Mesothelial cell of epicardium (in vitro differentiated cells): ENCODE measurements at places on chromosomes 7 and 10.

- no peak for DNase-seq
Measured at GRCh38 chr10:98262571-98262970, 5.4 kb downstream of the LOXL4 start.

DNA sequence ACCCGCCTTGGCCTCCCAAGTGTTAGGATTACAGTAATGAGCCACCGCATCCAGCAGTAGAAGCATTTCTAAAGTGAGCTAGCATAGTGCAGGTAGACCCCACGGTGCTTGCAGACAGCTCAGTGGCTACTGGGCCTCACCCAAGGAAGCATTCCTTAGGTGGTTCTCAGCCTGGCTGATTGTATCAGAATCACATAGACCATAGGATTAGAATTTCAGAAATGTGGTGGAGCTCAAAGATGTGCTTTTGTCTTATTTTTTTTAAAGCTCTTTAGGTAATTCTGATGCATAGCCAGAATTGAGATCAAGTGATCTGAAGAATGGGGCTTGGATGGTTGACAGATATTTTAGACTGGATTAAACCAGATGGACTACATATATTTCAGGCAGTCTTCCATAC is 10.9 kb downstream of the ANLN start:
- DNase-seq, result no peak

DNA sequence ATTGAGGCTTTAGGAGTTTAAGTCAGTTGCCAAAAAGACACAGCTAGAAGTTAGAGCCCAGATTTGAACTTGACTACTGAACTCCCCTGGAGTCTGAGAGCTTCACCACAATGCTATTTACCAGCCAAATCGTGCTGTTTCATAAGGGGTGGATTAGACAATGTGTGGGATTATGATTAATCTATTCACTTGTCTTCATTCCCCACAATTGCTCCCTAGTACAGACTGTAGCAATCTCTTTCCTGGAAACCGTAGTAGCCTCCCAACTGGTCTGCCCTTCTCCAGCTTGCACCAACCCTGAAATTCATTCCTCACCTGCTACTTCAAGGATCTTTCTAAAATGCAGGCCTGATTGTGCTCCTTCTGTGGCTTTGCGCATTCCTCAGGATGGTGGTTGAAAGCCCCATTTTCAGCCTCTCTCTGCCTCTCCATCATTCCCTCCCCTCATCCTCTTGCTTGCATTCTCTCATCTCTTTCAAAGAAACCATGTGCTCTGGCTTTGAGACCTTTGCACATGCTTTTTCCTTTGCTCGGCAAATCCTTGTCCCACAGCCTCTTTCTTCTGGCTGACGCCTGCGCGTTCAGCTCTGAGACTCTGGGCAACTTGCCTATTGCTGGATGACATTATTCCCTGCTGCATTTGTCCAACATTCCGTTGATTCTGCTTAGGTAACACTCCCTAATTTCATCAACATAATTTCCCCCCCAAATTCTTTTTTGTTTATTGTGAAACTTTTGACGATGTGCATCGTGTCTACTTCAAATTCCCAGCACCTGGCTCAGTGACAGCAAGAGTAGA is 145.1 kb downstream of the ADRA2A start:
- DNase-seq, result no peak

DNA sequence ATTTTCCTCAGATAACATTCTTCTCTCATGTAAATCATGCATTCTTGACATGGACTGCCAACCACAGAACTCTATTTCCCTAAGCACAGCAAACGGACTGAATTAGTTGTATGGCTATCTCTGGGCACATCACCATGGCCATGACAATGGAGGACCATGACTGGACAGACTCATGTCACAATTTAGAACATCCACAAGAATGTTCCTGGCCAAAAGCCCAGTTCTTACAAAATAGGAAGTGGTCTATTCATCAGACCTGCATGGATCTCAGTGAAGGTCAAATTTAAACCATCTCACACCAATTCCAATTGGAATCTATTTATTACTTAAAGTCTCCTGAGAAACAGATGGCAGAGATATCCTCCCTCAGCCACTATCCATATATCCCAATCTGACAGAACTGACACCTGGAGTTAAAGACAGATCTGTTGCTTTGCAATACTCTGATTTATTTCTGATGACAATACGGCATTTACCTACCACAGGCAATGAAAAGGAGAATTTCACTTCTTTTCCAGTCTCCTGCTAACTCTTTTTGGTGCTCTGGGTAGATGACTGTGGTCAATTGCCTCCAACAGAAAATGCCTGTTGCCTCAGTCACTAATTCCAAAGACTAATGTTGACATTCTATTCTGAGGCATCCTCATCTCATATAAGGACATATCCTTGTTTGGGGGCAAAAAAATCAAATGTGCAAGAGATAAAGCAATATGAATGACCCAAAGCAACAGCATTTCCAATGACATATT is 254.8 kb downstream of the HTR7 start:
- no peak for DNase-seq

- DNase-seq, result no peak
Measured at GRCh38 chr10:35447693-35448407, 111.5 kb downstream of the CCNY start.

GRCh38 chr10:7544203-7544602 is 122.6 kb downstream of the ITIH5 start:
- no peak for DNase-seq

- no peak for DNase-seq
Measured at GRCh38 chr10:7523656-7524055, 112.8 kb upstream of the SFMBT2 start.

- no peak for DNase-seq
Measured at GRCh38 chr10:34962866-34963265, 127.3 kb downstream of the CUL2 start.

GRCh38 chr10:12729885-12730284 is 271.6 kb downstream of the CCDC3 start:
- DNase-seq, result no peak

DNA sequence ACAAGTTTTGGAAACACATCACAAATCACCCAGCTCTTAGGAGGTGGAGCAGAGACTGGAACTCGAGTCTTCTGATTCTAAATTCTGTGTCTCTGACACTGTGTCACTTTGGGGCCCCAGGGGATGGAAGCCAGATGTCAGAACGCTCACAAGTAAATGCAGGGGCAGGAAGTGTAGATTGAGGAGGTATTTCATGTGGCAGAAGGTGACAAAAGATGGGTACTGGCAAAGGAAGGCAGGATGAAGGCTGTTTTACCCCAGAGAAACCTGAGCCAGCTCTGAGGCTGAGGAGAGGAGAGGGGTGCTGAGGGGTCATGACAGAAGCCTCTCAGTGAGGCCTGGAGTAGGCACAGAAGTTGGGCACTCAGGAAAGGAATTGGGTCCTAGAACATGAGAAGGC is 6.0 kb upstream of the PURB start:
- no peak for DNase-seq

DNA sequence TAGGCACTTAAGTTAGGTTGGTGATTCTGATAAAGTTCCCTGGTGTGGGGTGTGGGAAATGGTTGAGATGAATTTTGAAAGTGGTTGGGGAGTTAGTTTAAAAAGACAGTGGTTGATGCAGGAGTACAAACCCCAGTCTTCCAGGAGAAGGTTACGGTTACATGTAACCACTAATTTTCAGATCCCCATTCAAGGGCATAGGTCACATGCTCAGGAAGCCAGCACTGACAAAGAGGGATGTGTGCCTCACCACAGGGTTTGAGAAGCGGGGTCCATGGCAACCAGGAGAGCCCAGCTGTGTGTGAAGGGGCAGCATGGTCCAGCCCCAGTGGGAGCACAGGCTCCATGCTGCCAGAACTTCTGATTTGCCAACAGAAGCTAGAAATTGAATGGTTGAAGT is 144.2 kb downstream of the MDFIC start:
- no peak for DNase-seq

GRCh38 chr10:108060246-108060645 is 895.7 kb upstream of the SORCS1 start:
- no peak for DNase-seq

DNA sequence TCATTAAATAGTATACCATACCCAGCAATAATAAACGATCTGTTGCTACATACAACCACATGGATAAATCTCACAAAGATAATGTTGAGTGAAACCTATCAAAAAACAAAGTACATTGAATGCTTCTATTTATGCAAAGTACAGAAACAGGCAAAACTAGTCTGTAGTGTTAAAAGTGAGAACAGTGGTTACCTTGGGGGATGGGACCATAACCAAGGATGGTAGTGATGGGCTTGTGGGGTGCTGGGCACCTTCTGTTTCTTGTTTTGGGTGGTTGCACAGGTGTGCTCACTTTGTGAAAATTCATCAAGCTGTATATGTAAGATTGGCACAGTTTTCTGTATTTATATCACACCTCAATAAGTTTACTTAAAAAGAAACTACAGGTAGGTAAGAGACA is 105.7 kb downstream of the ATE1 start:
- no peak for DNase-seq

GRCh38 chr7:77699056-77699455 is 2.8 kb downstream of the RSBN1L start:
- DNase-seq, result no peak

DNA sequence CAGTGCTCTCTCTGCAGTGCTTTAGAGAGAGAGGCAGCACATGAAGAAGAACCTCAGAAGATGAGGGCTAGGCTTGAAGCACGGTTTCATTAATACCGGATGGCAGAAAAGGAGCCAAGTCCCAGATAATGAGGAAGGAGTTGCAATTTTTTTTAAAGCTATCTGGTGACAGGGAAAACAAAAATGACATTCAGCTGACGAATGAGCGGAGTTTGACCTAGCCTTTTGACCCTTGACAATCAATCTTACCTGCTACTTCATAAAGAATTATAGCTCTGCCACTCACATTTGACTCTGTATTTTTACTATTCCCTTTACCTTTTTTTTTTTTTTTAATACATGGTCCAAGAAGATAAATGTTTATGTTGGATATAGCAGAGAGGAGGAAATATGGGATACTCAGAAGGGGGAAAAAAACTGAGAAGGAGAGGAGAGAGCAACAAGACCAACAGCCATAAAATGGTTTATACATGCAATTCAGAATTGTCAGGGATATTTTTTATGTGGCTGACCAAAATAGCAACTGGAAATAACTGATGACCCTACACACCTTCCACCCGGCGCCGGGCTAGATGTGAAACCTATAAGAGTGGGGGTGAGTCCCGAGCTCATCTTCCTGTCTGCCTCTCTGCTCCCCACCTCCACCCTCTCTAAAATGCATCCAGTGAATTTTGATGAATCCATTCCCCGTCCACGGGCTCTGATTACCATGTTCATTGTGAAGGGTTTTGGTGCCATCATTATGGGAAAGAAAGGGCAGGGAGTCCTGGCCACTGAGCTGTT is 274.4 kb upstream of the YAE1 start:
- DNase-seq, result no peak

- no peak for DNase-seq
Measured at GRCh38 chr7:133980804-133981203, 146.3 kb upstream of the LRGUK start.

- DNase-seq, result no peak
Measured at GRCh38 chr7:79622781-79623180, 169.3 kb upstream of the MAGI2 start.
